HFF-Myc (cell line): ENCODE measurements at places on chromosomes 5 and 9.

- DNase-seq, result peak; percentile 69
Measured at GRCh38 chr5:74543162-74543995, 97.1 kb downstream of the ENC1 start.

DNA sequence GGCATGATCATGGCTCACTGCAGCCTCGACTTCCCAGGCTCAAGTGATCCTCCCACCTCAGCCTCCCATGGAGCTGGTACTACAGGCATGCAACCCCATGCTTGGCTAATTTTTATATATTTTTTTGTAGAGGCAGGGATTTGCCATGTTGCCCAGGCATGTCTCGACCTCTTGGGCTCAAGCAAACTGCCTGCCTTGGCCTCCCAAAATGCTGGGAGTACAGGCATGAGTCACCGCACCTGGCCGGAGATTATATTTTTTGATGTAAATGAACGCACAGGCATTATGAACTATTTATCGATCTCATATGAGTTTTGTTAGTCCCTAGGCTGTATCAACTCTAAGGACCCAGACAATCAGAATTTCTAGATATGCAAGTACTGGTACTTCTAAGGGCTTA, 25.5 kb upstream of the CEP120 start:
- DNase-seq, result no peak

- no peak for DNase-seq
Measured at GRCh38 chr5:25458628-25459027, 813.9 kb upstream of the CDH10 start.

- no peak for DNase-seq
Measured at GRCh38 chr5:32432633-32433032, 11.9 kb downstream of the ZFR start.

- no peak for DNase-seq
Measured at GRCh38 chr9:19404283-19405075, 4.3 kb upstream of the ACER2 start.

DNA sequence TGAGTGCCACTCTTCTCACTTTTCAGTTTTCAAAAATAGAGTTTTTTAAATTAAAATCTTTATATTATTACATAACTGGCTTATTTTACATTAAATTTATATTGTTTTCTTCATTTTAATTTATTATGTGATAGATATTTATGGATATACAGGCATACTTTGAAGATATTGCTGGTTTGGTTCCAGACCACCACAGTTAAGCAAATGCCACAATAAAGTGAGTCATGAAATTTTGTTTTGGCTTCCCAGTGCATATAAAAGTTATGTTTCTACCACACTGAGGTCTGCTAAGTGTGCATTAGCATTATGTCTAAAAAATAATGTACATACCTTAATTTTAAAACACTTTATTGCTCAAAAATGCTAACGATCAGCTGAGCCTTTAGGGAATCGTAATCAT, 47.4 kb downstream of the NDUFS4 start:
- no peak for DNase-seq

DNA sequence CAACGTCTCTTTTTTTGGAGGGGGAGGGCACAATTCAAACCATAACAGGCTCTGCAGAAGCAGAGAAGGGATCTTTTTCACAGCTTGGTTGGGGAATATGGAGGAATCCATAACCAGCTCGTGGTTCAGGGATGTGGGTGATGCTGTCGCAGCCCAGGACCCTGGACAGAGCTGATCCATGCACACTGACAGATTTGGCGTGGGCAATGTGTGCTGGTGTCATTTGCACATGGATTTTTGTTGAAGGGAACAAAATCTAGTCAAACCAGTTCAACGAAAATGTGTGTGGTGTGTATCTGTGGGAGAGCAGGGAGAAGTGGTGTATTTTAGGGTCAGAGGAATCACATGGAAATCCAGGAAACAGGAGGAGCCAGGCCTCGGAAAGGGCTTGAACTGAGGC, 4.2 kb downstream of the DOCK2 start:
- no peak for DNase-seq

- no peak for DNase-seq
Measured at GRCh38 chr5:11650936-11651335, 253.3 kb downstream of the CTNND2 start.

GRCh38 chr5:54525261-54525660, 7.7 kb downstream of the SNX18 start:
- no peak for DNase-seq

DNA sequence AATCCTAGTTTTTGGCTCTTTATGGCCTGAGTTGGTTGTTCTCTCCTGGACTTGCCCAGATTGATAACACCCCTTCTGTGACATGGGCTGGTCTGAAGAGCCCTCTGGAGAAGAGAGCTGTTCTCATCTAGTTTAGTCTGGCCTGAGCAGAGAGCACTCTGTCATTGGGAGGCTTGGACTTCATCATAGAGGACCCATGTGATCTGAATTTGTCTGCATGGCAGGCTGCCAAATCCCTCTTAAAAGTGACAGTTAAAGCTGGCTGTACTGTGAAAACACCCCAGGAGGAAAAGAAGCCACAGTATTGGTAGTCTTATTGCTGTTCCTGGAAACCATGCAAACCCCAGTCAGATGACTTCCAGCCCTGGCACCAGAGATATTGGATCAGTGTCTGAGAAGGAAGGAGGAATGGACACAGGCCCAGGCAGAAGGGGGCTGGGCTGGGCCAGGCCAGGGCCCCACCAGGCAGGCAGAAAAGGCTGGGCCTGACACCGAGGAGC, 3.7 kb upstream of the WDR31 start:
- DNase-seq, result peak; percentile 32

DNA sequence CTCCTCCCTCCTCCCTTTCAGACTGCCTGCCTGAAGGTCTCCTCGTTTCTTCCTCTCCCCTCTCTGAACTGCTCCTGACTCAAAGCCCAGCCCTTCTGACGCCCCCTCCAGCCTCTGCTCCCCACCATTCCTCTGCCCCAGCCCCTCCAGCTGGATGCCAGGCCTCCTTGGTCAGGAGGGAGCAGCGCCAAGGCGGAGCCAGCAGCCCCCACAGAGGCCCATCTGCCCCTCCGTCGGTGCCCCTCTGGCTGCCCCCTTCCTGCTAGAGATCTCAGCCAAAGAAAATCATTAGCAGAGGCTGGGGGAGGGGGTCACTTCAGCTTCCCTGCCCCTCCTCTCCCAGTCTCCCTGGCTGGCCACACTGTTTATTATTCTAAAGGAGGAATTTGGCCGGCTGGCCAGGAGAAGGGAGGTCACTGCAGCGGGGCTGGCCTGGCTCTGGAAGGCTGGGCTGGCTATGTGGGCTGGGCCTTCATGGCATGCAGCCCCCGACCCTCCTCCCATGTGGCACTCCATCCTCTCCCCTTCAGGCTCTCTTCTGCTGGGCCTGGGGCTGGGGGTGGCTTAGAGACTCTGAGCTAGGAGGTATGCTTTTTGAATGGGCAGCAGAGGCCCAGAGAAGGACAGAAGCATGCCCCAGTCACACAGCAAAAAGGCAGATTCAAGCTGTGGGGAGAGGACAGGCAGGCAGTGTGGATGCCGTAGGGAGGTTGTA, 16.9 kb downstream of the PDGFRB start:
- no peak for DNase-seq

DNA sequence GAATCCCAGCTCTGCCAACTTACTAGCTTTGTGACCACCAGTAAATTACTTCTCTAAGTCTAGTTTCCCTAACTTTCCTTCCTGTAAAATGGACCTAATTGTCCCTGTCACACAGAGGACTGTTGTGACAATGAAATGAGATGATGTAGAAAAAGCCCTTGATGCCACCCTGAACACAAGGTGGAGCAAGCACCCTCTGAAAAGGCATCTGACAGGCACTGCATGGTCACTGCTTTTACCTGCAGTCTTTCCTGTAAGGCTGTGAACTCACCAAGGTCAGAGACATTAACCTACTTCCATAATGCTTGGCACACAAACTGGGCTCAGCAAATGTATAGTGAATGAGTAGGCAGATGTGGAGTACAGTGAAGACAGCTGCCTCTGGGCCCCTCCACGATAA, 6.1 kb downstream of the SLC31A2 start:
- no peak for DNase-seq

DNA sequence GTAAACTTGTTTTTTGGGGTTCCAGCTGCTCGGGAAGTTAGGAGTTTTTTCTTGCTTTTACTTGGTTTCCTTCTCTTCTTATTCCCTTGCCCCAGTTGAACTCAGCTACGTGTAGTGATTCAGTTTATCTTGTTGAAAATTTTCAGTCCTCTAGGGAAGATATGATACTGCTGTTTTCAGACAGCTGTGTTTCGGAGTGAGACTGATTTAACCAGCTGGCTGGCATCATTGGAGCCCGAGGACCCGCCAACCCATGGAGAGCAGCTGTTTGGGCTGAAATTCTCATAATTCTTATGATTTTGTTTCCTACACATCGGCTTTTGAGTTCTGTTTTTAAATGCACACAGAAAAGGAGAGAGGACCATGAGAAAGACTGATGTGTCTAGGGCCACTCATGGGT, 271.5 kb downstream of the NR3C1 start:
- DNase-seq, result no peak

DNA sequence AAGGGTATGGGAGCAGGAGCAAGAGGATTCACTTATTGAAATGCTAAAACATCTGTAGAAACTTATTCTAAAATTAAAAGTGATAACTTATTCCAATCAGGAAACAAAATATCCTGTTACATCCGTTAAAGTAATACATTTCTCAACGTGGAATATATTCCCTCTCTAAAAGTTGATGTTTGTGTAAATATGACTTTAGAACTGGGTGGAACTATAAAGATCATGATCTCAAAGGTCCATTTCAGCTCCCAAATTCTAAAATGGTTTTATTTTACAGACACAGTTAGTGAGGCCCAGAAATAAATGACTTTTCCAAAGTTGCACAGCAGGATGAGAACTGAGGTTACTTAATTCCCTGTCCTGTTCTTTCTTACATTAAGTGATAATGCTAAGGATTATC, 21.1 kb downstream of the ISOC1 start:
- no peak for DNase-seq

- DNase-seq, result no peak
Measured at GRCh38 chr5:123455095-123455494, 31.9 kb upstream of the CEP120 start.
